ENCODE measurements at places on chromosomes 2 and 18.

GRCh38 chr2:221134718-221135117 is 437.4 kb downstream of the EPHA4 start:
- DNase-seq = no peak

DNA sequence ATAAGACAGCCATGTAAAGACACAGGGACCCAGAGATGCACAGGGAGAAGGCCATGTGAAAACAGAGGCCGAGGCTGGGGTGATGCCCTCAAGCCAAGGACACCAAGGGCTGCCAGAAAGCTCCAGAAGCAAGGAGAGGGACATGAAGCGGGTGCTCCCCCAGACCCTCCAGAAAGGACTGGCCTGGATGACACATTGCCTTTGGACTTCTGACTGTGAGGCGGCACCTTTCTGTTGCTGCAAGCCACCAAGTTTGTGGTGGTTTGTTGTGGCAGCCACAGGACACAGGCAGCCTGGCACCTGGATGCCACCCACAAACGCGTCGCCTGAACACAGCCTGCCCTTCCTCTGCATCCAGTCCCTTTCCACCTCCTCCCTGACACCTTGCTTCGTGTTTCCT is 67.1 kb downstream of the RHOB start:
- no peak for DNase-seq

GRCh38 chr18:62258616-62259015 is 66.5 kb upstream of the TNFRSF11A start:
- DNase-seq = no peak

DNA sequence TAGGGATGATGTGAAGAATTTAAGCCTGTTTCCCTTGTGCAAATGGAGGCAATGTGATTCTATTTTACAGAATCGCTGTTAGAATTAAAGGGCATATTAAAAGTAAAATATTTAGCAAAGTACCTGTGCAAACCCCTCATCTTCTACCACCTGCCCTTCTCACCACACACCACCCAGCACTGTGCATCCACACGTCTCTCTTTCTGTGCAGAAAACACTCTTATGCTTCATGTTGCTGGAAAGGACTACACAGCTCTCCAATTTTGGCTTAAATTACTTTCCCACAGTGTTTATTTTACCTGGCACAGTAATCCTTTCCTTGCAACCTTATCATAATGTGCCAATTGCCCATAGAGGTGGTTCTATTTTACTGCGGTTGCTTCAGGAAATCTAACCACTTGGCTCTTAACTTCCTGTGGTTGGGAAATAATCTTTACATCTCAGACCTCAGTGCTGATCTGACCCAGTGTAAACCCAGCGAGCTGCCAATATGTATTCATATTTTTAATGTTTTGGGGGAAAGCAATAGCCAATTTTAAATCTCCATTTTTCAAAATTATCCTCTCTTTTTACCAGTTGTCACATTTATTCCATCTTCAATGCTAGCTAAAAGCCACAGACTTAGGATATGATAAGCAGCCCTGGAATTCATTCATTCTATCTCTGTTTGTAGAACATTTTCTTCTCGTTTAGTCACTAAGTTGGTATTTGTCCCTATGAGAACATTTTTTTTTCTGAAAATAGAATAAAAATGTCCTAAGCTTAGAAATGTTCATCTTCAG is 250.9 kb downstream of the DSEL start:
- no peak for DNase-seq

- no peak for DNase-seq
These were observed 65.0 kb upstream of the RPL31 start for GRCh38 chr2:100936972-100937542.
